ENCODE measurements at places on chromosomes 16 and 17.

- DNase-seq = peak; percentile 19
Measured at GRCh38 chr17:82400830-82401229, 17.3 kb upstream of the HEXD start.

- no peak for DNase-seq
Measured at GRCh38 chr16:52572656-52573055, 25.7 kb upstream of the TOX3 start.

- no peak for DNase-seq
Measured at GRCh38 chr17:74467221-74467951, 952 bp downstream of the CD300A start.

DNA sequence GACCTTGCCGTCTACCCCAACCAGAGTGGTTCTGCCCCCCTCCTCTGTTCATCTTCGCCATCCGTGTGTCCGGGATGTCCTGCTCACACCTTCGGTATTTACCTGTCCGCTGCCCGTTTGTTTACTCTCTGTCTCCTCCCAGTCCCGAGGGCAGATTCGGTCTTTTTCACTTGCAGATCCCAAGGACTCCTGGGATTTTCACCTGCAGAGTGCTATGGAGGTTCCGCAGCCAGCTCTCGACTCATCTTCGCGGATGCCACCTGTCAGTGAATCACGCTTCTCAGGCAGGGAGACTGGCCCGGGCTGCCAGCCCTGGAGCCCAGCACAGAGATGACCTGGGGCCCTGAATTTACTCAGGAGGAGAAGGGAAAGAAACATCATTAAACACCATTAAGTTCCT is 8.1 kb downstream of the CRISPLD2 start:
- no peak for DNase-seq

- no peak for DNase-seq
Measured at GRCh38 chr17:73628642-73629552, 15.3 kb downstream of the SDK2 start.

All from effector CD8-positive, alpha-beta T cell (primary cell).